ENCODE measurements at places on chromosomes 16 and 17.
A peak's percentile ranks its signal among the peaks of the same experiment; 100 is the strongest.

DNA sequence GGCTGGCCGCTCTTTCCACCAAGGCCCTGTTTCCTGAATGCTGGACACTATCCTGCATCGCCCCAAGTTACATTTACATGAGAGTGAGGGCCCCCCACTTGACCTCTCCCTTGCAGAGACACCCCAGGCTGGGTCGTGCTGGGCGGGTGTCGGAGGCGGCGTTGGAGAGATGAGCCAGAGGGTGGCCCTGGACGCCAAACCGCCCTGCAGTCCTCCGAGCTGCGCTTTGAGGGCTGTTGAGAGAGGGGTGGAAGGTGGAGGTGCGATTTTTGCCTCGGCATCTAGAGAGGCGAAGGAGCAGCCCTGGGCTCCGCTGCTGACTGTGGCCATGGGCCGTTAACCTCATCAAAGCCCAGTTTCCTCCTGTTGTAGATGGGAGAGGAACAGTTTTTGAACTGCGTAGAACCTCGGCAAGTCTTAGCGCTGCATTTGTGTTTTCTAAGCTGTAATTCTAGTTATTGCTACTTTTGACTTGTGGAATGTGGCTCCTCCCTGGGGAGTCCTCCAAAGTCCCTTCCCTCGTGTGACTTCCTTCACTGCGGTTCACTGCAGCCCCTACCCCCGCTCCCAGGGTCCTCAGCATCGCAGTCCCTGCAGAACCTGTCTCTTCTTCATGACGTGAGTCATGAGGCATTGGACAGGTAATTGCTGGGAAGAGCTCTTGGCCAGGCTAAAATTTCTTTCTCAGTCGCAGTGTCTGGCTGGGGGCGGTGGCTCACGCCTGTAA is 986 bp upstream of the ELOB start:
- peak; percentile 43 for DNase-seq

DNA sequence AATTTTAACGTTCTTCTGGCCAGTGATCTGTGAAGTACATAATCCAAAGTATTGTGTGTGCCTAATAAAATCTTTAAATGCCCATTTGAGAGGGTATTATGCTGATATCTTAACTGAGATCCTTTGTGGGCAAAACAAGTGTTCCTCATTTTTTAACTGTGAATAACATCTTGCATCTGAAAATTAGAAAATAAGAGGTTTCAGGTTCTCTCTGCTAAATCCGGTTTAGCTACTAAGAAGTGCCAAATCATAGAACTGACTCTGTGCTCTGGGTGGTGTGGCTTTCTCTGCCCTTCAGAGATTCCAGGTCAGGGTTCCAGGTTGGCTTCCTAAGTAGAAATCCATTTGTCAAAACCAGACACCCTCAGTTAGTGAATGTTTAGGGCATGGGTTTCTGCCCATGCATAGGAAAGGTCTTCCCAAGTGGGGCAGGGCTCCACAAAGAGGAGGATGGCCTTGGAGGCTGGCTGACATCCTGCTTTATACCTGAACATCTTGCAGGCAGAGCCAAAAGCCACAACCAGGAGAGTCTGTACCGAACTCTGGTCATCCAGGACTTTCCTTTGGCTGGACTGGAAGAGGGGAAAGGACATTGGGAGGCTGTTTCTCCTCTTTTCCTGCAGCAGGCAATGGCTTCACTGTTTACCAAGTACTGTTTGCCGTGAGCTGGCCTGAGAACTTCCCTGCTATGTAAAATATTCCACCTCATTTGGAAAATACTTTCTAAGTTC is 8.5 kb downstream of the ALDH3A2 start:
- no peak for DNase-seq

DNA sequence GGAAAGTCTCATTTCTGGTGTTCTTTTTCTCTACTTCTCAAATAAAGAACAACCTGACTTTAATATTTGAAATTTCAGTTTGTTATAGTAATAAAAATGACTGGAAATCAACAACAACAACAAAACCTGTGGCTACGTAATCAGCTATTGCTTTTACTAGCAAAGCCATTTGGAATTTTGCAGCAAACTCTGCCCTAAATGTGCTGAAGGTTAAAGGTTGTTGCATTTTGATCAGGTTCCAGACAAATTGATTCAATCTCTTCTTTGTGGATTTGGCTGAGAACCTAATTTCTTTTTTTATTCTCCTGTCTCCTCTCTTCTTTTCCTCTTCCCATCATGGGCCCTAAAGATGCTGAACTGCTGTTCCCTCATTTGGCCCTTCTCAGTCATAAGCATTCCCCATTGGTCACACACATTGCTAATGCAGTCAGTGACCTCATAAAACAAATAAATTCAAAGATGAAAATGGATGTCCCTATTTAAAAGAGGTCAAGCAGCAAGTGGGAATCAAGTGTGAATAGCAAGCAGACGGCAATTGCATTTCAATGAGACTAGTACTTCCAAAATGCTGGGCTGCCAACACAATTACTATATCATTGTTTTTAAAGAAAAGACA is 795.1 kb upstream of the CDH8 start:
- no peak for DNase-seq

DNA sequence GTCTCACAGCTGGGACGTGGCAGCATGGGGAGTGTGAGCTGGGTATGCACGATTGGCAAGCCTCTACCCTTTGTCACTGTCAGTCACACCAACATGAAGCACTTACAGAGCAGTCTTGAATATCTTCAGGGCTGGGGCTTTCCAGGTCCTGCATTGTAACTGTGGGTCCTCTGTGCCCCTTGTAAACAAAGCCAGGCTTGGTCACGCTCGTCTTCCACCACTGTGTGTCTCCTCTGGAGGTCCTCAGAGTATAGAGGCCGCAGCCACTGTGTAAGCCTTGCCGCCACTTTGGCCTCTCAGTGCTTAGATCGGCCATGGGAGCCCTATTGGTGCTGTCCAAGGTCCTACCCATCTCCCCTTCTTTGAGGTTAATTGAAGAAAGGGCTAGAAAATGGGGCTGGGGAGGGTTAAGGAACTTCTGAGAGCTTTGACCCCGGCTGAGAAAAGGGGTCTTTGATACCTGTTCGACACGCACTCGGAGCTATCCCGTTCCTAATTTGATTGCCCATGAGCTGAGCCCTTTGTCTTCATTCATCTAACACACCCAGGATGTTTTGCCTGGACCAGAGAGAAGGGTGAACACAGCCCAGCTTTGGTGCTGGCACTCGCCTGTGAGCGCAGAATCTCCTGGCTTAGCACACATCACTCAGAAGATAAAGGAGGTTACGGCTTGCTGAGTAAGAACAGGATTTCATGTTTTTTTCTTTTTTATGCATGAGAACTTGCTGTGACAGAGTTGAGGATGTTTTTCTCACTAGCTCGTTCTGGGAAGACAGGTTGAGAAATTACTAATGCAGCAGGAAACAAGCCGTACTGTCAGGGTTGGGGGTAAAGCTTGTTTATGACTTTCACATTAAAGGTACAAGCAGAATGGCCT is 267.9 kb downstream of the CPPED1 start:
- DNase-seq, result no peak

DNA sequence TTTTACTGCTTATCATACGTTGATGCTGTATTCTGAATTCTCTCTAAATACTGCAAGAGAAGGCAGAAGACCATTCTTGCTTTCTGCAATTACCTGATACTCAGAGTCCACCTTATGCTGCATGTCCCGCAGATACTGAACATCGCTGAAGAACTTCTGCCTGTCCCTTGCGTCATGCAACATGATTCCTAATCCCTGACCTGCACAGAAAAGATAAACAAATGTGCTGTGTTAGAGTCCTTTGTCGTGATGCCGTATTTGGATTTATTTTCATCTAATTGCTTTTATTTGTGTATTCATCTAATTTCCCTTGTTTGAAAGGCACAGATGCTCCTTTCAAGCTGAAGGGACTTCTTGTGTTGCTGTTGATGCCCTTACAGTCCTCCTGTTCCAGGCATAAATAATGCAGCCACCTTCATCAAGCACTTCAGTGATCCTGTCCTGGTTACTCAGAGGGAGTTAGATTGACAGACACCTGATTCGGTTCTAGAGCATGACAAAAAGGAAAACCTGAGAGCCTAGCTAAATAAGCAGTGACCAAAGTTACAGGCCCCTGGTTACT is 6.5 kb downstream of the MARCHF10 start:
- DNase-seq, result no peak

DNA sequence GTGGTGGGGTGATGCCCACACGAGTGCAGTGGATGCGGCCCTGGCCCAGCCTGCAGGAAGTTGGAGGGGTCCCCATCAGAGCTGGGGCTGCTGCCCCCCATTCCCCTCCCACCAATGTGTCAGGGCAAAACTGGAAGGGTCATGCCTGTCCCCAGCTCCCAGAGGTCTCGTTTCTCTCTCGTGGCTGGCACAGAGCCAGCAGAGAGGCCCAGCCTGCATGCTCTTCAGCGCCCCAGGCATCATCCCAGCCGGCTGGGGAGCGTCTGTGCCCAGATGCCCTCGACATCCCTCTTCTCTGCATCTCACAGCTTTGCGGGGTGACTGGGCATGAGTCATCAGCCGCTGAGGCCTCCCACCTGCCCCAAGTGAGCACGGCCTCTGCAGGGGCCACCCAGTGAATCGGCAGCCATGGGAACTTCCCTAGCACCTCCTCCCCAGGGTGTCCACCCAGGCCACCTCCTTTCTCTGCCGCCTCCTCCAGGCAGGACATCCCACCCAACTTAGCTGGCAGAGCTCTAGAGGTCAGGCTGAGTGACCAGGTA is 9.8 kb upstream of the CSNK1D start:
- DNase-seq, result no peak

GRCh38 chr16:57411362-57411976 is 6.9 kb downstream of the CCL17 start:
- no peak for DNase-seq

- DNase-seq, result no peak
These were observed 37.7 kb downstream of the ULK2 start for GRCh38 chr17:19830061-19830460.

DNA sequence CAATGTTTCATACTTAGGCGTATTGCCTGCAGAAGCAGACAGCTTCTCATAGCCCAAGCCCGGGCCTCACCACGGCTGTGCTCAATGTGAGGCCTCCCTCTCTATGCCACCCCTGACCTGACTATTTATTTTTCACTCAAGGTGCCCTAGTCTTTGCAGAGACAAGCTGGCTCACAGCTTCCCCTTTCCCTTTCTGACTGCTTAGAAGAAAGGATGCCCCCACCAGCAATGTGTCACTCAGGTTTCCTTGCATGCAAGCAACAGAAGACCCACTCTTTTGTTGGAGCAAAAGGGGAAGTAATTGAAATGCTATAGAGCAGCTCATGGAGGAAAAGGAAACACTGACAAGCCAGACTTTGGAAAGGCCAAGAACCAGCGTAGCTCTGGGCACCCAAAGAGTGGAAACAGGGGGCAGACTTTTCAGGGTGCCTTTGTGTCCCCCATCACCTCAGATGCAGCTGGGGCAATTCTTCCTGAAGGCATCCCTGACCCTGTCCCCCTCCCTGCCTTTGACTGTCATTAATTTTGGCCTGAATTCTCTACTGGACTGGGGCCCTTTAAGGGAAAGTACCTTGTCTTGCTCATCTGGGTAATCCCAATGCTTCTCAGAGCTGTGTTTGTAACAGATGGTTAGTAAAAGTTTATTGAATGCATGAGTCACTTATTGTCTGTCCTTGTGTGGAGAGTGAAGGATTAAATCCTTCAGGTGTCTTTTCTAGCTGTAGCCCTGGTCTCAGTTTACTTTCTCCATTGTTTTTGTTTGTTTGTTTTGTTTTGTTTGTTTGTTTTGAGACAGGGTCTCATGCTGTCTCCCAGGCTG is 17.8 kb downstream of the RGS9 start:
- DNase-seq, result no peak

GRCh38 chr16:50310308-50311133 is 44.2 kb downstream of the ADCY7 start:
- DNase-seq, result no peak

DNA sequence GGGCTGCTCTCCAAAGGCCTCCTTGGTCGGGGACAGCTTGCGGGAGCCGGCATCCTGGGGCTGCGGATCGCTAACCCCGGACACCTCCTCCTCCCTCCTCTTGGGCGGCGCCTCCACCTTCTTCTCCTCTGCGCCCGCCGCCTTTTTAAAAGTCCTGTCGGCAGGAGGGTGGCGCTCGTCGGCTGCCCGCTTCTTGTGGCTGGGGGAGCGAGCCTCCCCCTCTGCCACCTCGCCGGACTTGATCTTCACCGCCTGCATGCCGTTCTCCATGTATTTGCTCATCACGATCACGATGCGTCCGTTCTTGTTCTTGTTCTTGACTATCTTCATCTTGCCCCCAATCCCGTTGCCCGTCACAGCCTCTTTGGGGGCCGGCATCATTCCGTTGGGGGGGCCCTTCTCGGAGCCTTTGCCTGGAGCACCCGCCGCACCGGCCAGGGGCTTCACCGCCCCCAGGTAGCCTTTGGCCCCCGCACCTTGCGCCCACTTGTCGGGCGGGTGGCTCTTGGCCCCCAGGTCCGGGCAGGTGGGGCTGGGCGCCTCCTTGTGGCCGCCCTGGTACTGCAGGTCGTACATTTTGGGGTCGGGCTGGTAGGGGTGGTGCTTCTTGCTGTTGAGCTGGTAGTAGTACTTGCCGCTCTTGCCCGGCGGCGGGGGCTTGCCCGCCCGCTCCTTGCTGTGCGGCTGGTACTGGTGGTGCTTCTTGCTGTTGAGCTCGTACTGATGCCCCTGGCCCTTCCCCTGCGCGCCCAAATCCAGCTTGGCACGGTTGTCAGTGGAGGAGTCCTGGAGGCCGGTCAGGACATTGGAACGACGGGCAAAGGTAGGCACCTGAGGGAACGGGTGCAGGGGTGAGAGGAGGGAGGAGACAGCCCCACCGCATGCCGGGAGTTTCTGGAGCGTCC is 4.4 kb downstream of the CBX4 start:
- peak; percentile 71 for DNase-seq

DNA sequence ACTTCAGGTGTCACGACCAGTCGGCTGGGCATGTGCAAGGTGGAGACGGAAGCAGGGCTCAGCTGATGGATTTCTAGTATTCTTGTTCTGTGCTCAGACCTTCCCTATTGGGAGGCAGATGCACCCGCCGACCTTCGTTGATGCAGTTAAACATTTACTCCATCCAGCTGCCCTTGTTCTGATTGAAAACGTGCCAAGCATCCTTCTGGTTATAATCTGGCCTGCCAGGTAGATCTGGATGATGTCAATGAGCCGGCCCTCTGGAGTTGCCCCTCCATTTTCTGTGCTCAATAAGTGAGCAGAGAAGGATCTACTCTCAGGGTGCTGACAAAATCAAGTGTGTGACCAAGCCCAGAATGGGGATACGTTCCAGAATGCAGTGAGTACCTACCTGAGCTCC is 38.3 kb downstream of the CCDC182 start:
- DNase-seq, result no peak

DNA sequence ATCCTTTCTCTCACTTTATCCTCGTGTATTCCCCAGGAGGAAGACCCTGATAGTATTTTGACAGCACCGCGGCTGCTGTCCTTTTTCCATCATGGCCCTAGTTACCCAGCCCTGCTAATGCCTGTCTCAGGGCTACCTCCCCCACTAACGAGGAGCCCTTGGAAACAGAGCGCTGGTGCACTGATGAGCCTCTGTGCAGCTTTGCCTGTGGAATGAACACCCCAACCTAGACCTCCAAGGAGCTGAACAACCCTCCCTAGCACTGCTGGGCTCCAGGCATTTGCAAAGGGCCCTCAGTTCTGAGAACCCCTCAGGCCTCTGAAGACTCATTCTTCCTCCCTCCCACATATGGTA is 23.3 kb upstream of the CCL1 start:
- DNase-seq, result no peak

GRCh38 chr17:49756323-49757150 is 7.4 kb downstream of the FAM117A start:
- DNase-seq, result no peak
